Effector memory CD8-positive, alpha-beta T cell (primary cell): ENCODE measurements at places on chromosomes 7 and 10.

DNA sequence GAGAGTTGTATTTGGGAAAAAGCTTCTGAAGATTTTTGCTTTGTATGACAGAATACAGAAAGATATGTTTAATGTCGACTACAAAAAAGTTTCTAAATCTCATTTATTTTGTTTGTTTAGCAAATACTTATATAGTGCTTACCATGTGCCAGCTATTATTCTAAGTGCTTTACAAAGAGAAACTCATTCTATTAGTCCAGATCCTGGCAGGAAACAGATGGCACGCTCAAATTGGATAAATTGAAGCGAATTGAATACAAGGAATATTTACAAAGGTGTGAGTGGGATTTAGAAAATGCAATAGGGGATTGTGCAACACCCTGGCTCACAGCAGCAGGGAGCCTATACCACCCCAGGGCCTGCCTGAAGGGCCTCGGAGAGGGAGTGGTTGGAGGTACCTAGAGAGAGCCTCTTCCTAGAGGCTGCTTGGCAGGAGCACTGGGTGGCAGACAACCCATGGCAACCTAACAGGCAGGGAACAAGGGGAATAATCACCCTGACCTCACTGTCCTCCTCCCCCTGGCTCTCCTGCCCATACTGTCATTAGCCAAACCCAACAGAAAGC, 27.6 kb upstream of the FAM204A start:
- DNase-seq = no peak

- DNase-seq = no peak
These were observed 21.2 kb downstream of the ALDH18A1 start for GRCh38 chr10:95635319-95635733.

DNA sequence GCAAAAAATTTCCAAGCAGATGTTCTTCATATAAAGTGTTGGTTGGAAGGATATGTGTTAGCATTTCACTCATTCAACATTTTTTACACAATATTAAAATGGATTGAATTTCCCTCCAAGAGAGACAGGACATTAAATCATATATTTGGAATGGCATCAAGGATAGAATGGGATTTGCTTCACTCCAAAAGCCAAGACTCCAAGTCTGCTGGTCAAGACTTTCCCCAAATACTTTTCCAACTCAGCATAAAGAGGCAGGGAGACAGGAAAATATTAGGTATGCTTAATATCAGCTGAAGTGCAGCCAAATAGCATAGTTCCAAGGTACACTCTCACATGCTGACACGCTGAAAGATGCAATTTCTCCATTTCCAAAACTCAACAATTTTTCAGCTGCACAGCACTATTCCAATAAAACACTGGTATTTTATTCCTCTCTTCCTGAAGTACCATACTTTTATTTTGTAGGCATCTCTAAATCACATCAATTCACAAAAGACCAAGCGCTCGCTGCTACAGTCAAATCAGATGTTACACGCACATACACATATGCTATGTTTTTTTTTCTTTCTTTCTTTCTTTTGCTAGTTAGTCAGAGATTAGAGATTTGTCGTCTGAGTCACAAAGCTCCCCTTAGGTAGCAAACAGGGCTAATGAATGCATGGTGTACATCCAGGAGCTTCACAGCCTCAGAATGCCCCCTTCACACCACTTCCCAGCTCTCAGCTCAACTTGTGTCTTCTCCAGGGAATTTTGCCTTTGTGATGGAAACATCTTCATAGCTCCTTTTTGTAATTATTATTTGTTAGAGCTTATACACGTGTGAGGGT, 1033.8 kb upstream of the AUTS2 start:
- no peak for DNase-seq

GRCh38 chr7:108503112-108504026, 22.6 kb downstream of the PNPLA8 start:
- no peak for DNase-seq

DNA sequence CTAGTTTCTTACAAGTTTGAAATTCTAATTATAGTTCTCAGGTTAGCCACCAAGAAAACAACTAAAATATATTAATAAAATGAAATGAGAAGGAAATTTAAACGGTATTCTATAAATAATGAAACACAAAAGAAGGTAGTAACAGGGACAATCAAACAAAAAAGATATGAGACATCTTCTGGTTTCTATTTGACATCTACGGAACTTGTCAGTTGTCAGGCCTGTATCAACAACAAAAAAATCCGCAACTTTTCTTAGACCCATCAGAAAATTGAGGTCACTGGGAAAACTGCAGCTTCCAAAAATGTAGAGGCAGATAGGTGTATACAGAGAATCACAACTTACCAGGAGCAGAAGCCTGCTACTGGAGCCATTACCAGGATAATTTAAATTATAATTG, 70.6 kb downstream of the ZPBP start:
- DNase-seq = no peak

GRCh38 chr7:95435422-95435780, 573 bp upstream of the PON2 start:
- DNase-seq = no peak

- no peak for DNase-seq
These were observed 44.6 kb downstream of the CARD11 start for GRCh38 chr7:2999078-2999500.

DNA sequence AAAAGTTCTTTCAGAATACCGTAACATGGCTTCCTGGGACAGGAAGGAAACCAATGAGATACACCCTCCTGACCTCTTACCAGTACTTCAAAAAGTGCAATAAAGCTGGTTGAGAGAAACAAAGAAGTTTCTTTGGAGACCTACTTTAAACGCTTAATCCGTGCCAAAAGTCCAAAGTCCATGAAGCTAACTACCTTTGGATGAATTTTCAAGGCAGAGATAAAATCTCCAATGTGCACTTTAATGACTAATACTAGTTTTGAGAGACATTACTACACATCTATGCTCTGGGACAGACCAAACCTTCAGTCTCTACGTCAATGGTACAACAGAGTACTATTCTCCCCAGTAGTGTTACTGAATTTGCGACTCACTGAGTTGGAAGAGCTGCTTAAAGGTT, 46.1 kb downstream of the UBE2H start:
- DNase-seq = no peak

GRCh38 chr10:67262675-67263074, 336.8 kb downstream of the LRRTM3 start:
- no peak for DNase-seq

DNA sequence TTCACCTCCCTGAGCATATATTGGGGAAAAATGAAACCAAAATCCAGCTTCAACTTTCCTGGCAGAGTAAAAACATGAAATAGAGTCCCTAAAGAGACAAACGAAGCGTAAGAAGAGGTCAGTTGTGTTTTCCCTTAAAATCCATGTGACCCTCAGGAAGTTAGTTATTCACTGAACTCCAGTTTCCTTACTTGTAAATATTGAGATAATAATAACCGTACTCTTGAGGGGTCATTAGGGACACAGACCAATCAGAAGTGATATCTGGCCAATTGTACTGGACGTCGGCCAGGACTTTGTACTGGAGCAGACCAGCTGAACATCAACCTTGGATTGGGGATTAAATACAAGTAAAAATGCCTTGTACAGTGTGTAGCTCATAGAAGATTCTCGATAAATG, 167.0 kb downstream of the GATA3 start:
- DNase-seq = no peak

DNA sequence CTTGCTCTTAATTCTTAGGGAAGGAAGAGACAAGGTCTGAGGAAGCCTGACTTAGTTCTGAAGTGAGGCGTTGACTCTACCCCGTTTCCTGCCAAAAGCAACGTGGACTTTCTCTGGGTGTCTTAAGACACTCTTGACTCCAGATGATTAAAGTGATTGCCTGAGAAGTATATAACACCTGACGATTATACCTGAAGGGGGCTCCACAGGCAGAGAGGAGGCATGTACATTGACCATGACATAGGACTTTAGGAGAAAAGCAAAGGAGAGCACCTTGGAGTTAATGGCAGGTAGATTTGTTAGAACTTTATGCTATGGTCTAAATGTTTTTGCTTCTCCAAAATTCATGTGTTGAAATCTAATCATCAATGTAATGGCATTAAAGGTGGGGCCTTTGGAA, 15.9 kb downstream of the ITGB8 start:
- no peak for DNase-seq
